ENCODE measurements at places on chromosomes 11 and 22.

- DNase-seq, result no peak
Observed at GRCh38 chr11:27055065-27055682, 14.6 kb downstream of the BBOX1 start.

DNA sequence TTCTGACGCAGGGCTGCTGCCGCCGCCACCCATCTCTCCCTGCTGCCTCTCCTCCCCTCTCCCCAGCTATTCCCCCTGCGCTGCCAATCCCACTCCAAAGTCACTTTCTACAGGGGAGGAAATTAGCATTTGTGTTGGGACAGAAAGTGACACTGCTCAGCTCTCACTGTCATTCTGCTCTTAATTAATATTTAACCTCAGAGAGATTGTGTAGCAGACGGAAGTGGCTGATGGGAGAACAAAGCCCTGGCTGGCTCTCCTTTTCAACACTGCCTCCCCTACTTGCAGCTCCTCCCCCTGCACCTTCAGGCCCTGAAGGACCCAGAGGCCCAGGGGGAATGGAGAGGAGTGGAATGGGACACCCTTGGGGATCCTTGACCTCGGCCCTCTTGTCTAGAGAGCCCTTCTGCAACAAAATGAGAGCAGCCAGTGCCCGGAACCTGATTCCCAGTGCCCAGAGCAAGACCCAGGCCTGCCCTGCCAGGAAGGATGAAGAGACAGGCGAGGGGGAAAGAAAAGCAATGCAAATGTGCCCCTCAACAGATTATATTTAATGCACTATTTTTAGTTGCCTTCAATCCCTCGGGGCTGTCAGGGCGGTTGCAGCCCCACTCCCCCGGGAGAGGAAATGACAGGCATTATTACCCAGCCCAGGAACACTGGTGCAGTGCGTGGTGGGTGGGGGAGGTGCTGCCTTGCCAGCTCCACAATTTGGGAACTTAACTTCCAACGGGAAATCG is 14.6 kb upstream of the NRGN start:
- no peak for DNase-seq

DNA sequence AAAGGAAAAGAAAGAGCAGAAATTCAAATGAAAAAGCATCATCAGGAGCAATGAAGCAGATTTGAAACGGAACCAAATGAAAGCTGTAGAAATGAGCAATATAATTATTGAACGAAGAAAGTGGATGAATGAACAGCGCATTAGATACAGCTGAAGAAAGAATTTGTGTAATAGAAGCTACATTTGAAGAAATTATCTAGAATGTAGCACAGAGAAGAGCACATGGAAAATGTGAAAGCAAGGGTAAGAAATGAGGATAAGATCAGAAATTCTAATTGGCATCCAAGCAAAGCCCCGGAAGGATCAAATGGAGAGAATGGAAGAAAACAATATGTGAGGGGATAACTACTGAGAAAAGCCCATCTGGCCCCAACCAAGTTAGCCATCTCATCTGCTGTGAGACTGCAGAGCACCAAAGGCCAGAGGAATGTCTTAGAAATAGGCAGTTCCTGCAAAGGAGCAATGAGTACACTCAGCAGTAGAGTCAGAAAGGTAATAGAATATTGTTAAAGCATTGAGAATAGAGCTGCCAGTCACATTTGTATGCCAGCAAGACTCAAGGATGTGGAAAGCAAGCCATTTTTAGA is 51.9 kb downstream of the MED15 start:
- DNase-seq, result no peak

DNA sequence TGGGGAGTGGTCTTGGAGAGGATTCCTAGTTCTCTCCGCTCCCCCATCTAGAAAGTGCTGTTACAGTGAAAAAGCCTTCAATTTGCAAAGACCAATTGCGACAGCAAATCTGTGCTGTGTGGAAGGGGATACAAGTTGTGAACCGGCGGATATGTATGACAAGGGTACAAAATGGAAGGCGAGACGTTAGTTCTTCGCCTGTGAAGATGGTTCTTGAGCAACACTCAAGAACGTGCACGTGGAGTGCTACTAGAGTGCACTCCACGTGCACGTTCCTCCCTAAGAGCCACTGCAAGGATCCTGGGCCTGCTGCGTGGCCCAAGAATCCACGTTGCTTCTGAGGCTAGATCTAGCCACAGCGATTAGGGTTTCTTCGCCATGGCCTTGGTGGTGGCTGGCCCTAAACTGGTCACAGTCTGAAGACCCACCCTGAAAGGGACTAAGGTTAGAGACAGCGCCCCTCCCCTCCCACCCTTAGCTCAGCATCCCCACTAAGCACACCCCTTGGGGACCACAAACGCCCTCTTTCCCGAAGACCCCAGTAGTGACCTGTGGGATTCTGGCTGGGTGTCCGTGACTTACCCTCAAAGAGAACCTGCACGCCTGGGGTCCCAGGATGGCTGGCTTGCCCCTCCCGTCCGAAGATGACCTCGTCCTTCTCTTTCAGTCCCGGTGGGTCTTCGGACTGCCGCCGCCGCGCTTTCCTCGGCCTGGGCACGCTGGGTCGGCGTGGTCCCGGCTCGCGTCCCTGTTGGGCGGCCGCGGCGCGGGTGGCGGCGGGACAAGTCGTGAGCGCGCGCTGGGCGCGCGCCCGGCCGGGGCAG is 519 bp upstream of the PDE3B start:
- DNase-seq, result no peak

GRCh38 chr22:45709866-45710265 is 38.2 kb downstream of the ATXN10 start:
- DNase-seq, result no peak

DNA sequence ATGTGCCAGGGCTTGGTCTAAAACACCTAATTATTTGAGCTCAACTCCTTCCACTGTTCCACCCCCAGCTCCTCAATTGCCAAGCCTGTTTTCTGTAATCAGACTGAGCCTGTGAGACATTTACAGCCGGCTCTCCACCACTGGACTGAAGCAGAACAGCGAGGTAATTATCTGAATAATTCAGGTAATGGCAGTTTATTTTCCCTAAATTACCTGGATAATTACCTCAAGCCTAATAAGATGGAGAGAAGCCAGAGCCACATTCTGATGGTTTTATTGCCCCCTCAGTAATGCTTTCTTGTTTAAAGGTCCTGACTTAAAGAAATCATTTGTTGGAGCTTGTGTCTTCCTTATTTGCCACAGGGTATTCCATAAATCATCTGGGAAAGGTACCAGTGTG is 64.2 kb downstream of the FZD4 start:
- no peak for DNase-seq

- DNase-seq, result no peak
Observed at GRCh38 chr22:47587361-47587760, 824.9 kb downstream of the TBC1D22A start.

- no peak for DNase-seq
Observed at GRCh38 chr11:3989921-3990290, 104.7 kb upstream of the RRM1 start.

- no peak for DNase-seq
Observed at GRCh38 chr11:102559839-102560238, 29.3 kb upstream of the MMP7 start.

GRCh38 chr11:132973686-132974085 is 558.6 kb downstream of the OPCML start:
- DNase-seq, result no peak

DNA sequence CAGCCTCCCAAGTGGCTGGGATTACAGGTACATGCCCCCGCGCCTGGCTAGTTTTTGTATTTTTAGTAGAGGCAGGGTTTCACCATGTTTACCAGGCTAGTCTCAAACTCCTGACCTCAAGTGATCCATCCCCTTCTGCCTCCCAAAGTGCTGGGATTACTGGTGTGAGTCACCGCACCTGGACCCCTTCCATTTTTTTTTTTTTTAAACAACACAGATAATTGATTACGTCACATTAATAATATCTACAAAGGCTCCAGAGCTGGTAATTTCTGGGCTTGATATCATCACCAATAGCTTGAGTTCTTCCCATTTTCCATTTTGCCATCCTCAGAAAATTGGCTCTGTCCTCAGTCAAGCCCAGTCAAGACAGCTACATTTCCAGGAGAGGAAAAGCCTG is 7.2 kb downstream of the TTLL1 start:
- DNase-seq, result no peak

GRCh38 chr11:126840201-126840886 is 160.2 kb downstream of the KIRREL3 start:
- DNase-seq, result no peak

DNA sequence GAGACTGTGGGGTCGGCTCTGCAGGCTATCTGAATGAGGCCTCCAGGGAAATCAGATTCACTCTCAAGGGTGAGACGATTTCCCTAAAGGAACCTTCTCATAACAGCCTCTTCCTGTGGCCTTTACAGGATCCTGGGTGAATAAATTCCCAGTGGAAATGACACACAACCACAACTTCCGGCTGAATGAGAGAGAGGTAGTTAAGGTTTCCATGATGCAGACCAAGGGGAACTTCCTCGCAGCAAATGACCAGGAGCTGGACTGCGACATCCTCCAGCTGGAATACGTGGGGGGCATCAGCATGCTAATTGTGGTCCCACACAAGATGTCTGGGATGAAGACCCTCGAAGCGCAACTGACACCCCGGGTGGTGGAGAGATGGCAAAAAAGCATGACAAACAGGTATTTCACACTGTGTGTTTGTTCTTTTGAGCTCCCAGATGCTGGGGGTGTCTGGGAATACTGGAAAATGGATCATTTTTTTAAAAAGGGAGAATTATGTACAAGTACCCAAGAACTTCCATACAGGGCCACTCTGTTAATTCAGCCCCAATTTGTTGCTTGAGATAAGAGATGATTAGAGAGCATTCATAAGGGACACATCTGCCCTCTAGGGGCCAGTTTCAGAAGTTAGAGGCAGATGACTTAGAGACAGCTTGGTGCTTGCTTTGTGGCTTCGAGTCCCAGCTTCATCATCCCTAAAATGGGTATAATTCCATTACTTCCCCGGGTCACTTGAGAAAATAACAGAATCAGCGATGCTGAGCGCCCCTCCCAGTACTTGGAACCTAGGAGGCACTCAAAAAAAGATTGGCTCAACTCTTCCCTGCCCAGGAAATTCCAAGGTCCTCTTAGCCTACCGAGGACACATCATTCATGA is 10.2 kb downstream of the SERPIND1 start:
- no peak for DNase-seq

DNA sequence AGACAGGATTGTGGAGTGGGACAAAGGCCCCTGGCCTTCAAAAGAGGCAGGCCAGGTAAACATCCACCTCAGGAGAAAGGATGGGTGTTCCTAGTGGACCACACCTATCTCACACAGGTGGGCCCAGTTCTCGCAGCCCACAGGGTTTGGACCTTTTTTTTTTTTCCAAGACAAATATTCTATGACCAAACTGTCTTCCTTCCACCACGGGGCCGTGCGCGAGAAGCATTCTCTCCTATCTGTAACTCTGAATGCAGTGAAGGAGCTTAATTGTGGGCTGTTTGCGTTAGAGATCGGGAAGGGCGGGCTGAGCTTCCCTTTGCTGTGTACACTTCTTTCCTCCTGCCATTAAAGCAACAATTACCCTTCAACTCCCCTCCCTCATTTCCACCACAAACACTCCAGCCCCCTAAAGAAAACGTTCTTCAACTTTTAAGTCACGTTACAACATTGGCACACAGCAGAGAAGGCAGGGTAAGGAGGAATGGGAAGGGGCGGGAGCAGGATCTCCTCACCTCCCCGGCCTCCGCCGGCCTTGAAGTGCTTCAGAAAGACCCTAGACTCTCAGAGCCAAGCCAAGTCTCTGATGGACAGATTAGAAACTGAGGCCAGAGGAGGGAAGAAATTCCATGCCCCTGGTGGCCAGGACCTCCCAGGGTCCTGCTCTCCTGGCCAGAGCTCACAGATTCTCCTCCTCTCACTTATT is 238.4 kb downstream of the BUD13 start:
- DNase-seq, result no peak

DNA sequence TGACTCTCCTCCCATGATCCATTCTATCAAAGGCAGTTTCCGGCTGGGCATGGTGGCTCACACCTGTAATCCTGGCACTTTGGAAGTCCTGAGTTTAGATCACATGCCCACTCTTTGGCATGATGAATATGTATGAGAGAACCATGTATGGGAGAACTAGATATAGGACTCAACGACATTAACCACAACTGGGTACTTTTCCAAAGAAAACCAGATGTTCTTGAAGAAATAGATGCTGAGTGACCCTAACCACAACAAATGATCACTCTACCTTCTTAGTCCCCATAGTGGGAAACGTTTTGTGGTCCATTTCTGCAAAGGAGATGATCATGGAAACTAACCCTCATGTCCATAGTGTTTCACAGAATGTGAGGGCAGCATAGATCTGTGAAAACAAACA is 13.6 kb downstream of the FJX1 start:
- DNase-seq, result no peak

DNA sequence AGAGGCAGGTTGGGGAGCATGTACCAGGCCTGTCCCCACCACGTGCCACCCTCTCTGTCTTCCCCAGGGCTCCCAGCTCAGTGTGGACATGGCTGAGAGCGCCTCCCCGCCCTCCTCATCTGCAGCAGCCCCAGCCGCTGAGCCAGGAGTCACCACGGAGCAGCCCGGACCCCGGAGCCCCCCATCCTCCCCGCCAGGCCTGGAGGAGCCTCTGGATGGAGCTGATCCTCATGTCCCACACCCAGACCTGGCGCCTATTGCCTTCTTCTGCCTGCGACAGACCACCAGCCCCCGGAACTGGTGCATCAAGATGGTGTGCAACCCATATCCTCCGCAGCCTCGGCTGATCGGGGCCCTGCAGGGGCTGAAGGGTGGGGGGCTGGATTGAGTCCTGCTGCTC is at the start of gene CACNA1I:
CACNA1I (plus strand) TSS at position 89 of the 400 bp plus-strand sequence; CDS start at position 89, 0 bp downstream.
- DNase-seq, result no peak

GRCh38 chr22:24289114-24289513 is 18.5 kb downstream of the SPECC1L start:
- no peak for DNase-seq

DNA sequence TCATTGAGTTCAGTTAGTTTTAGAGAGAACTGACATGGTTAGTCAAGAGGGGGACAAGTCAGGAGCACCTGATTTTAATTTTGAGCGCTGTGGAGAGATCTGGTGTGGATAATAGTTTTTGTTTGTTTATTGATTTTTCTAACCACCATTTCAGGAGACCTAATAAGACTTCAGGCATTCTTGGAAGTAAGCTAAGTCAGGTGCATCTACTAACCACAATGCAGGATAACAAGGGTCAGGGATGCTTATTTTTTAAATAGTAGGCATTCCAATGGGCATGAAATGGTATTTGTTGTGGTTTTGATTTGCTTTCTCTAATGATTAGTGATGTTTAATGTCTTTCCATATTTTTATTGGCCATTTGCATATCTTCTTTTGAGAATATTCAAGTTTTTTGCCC is 212.1 kb downstream of the NAV2 start:
- no peak for DNase-seq

DNA sequence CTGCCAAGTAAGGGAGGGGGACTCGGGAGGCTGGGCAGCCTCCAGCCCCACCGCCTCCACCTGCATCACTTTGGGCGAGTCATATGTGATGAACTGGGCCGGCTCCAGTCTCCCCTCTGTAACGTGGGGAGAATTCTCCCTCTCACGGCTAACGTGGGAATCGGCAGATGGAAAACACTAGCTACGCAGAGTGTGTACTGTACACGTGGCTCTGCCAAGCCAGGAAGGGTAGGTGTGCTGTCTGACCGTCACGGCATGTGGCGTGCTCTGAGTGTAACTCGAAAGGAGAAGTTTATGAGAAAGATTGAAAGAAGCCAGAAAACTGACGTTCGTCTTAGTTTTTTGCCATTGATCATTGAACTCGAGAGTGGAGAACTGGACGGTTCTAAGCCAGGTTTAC is 13.7 kb downstream of the TRMU start:
- no peak for DNase-seq

- DNase-seq, result no peak
Observed at GRCh38 chr22:26748845-26749244, 91.5 kb downstream of the MIAT start.

- no peak for DNase-seq
Observed at GRCh38 chr11:120527111-120527761, 15.7 kb downstream of the GRIK4 start.

- no peak for DNase-seq
Observed at GRCh38 chr22:24402460-24403192, 24.8 kb upstream of the ADORA2A start.

All from activated naive CD4-positive, alpha-beta T cell (primary cell).